ENCODE measurements at places on chromosomes 6 and 20. TPM values are rescaled to one million over a fixed set of nuclear protein-coding genes. Genes with fewer than 3 reads are reported as not detected.

DNA sequence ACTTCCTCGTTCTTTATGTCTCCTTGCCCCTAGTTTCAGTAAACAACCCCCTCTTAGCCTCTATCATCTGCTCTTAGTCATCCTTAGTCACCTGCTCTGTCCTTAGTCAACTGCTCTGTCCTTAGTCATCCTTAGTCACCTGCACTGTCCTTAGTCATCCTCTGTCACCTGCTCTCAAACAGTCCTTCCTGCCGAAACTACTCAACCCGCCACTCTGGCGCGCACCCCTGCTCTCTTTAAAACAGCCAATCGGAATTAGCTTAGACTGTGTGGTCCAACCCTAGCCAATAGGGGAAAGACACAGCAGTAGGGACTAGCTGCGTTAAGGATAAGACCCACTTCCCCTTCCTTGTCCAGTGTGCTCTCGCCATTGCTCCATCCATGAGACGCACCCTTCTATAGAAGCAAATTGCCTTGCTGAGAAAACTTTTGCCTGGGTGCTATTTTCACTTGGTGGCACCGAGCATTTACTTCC is 73.9 kb downstream of the BACH2 start:
- no peak for DNase-seq

The CBLN4 gene
- total RNA-seq: not detected

GRCh38 chr20:32675223-32675975 is 1.7 kb upstream of the C20orf203 start:
- no peak for DNase-seq

- no peak for DNase-seq
These were observed 21.3 kb downstream of the STK35 start for GRCh38 chr20:2122936-2123335.

GRCh38 chr6:7108964-7109836 is 1.4 kb downstream of the RREB1 start:
- no peak for DNase-seq

GRCh38 chr6:8174571-8174970 is 72.2 kb upstream of the EEF1E1 start:
- DNase-seq: no peak

- no peak for DNase-seq
These were observed 26.6 kb downstream of the FARS2 start for GRCh38 chr6:5287966-5288297.

DNA sequence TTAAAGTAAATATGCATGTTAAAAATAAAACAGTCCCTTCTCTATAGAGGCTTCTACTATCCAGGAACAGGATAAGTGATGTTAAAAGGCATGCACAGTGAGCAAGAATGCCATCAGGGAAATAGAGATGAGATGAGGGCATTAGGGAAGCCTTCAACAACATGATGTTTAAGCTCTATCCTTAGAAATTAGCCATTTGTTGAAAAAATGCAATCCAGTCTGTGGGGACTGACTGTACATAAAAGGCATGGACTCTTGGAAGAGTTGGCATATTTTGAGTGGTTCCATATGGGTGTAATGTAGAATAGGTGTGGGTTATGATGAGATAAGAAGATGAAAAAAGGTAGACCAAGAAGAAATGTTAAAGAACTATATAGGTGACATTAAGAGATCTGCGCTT is 5.8 kb downstream of the KIAA0319 start:
- no peak for DNase-seq

DNA sequence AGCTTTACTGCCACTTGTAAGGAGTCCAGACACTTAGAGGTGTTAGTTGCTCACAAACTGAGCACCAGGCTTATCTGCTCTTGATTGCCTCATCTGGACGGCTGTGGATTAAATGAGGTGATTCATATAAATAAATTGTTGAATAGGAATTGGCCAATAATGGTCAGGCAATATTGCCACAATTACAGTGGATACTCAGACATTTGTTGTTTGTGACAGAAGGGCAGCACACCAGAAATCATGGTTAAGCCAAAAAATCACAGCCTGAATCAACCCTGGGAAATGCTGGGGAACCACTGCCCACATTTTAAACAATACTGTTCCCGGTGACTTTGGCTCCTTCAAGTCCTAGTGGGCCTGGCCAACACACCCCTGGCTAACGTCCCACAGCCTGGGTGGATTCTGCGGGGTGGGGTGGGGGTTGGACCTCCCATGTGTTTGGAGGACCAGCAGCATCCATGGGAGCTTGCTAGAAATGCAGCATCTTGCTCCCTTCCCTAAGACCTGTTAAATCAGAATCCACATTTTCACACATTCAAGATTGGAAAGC is 29.5 kb upstream of the SPDEF start:
- no peak for DNase-seq

DNA sequence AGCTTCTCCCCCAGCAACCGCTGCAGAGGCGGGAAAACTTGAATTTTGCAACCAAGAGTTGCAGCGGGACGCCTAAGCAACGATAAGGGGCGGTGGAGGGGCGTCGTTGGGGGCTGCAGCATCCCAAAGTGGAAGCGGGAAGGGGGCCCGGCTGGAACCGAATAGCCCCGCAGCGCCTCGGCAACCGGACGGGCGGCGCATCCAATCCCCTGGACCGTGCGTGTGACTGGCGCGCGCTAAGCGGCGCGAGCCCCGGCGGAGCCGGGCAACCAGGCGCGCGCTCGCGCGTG is 670 bp upstream of the PARD6B start:
- DNase-seq: no peak

GRCh38 chr6:7107578-7108195 is at the start of gene RREB1:
Gene RREB1, plus strand, starts transcription at chr6:7107961. Its CDS starts 73,951 bp downstream, at chr6:7181912.
- DNase-seq: no peak

Measured in epithelial cell of proximal tubule (primary cell).